ENCODE measurements at places on chromosomes 7 and 10. TPM values are rescaled to one million over a fixed set of nuclear protein-coding genes. Genes with fewer than 3 reads are reported as not detected.

DNA sequence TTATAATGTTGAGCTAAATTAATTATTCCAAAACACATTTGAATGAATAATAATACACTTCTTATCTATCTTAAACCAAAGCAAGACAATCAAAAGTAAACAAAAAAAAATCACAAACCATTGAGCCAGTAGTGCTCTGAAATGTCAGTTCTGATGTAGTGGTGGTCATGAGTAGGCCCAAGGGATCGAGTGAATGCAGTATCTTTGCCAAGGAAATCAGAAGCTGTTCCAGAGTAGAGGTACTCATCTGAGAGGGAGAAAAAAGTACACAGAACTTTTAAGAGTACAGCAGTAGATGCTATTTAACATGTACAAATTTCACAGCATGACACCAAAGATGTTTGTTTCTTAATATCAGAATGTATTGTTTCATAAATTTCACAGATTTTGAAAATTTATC lies 121.5 kb downstream of the SEMA3D start:
- DNase-seq, result no peak
- H3K27me3 ChIP-seq, result no peaks in the 10 kb centered on the region
- H3K4me1 ChIP-seq, result no peaks in the 10 kb centered on the region
- H3K4me3 ChIP-seq, result no peak overlapping the region

DNA sequence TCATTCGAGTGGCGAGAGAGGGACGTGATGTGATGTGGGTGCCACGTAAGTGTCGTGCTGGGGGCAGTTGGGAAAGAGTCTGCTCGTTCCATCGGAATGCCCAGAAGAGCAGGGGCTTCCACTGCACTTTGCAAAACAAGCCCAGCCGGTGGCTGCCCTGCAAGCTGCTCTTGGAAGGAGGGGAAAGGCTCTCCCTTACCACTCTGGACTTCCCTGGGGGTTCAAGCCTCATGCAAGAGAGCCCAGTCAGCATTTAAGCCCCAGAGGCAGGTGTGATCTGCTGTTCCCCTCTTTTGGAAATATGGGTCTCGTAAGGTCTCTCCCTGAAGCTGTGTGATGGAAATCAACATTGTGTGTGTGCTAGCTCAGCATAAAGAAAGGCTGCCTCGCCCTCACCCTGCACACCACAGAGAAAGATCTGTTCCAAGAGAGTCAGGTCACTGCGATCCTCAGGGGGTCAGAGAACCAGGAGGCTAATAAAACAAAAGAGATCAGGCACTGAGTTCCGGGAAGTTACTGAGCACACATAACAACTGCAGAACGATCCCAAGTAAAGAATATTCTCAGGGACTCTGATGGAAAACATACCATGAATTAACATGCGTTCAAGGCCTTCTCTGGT lies 212.5 kb downstream of the ADAM12 start:
- H3K4me1 ChIP-seq, result no peaks in the 10 kb centered on the region
- no peak overlapping the region for H3K27ac ChIP-seq
- DNase-seq, result no peak
- no peaks in the 10 kb centered on the region for H3K27me3 ChIP-seq

DNA sequence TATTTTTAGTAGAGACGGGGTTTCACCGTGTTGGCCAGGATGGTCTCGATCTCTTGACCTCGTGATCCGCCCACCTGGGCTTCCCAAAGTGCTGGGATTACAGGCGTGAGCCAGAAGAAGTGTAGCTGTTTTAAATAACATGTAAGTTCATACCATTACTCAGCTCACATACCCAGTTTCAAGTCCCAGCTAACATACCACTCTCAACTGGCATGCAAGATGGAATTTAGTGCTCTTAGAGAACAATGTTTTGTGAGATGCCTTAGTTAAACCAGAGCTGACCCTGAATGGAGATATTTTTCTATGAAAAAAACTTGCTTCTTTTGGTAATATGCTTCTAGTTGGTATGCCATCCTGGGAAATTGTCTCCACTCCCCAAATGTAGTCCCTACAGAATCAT lies 37.3 kb downstream of the HBP1 start:
- H3K4me3 ChIP-seq, result no peak overlapping the region
- DNase-seq, result no peak
- H3K27ac ChIP-seq, result no peak overlapping the region
- H3K36me3 ChIP-seq, result peaks cover 15% of the 10 kb centered on the region

DNA sequence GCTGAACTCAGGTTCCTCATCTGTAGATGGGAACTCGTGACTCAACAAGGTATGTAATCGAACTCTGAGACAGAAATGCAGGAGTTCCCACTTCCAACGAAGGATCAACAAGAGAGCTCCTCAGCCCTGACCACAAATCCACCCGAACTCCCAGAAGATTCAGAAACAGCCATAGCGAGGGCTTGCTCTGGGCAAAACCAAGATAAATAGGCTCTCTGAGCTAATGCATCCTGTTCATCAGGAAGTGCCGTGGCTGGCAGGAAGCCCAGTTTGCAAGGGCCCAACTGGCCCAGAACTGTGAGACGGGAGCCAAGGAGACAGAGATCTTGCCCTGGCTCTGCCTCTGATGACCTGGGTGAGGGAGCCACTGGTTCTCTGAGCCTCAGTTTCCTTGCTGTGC lies 141.7 kb upstream of the PFKP start:
- no peaks in the 10 kb centered on the region for H3K4me1 ChIP-seq
- no peaks in the 10 kb centered on the region for H3K36me3 ChIP-seq
- H3K27ac ChIP-seq, result no peak overlapping the region

DNA sequence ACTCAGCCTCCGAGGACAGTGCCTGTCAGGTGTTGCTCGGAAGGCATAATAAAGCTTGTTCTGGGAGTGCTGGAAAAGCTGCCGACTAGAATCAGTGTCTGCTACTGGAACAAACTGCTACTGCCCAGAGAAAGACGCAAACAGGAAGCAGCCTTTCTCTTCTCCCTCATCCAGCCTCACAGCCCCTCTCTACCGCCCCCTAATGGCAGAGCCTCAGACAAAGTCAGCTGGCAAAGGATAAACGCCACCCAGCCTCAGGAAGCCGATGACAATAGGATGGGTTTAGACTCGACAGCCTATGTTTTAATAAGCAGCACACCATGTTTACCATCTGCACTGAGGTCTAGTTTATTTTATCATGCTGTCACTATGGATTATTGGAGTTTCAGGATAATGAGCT lies 169.5 kb upstream of the LYZL1 start:
- no peaks in the 10 kb centered on the region for H3K4me1 ChIP-seq
- no peak overlapping the region for H3K27ac ChIP-seq
- no peak for DNase-seq
- H3K36me3 ChIP-seq, result no peaks in the 10 kb centered on the region

- H3K27me3 ChIP-seq, result no peaks in the 10 kb centered on the region
- H3K4me1 ChIP-seq, result peaks cover 6% of the 10 kb centered on the region
- peak overlapping the region; percentile 32 for H3K27ac ChIP-seq
Observed at GRCh38 chr7:93228302-93228701, 2.0 kb upstream of the HEPACAM2 start.

ACHE gene
- not detected for total RNA-seq

Data from naive thymus-derived CD4-positive, alpha-beta T cell (primary cell).